ENCODE measurements at places on chromosomes 7 and 10.
A peak's percentile ranks its signal among the peaks of the same experiment; 100 is the strongest.

- peak; percentile 80 for DNase-seq
Observed at GRCh38 chr10:124000792-124001201, 92.6 kb downstream of the CHST15 start.

- DNase-seq = no peak
Observed at GRCh38 chr10:8229153-8229552, 174.7 kb downstream of the GATA3 start.

- DNase-seq = no peak
Observed at GRCh38 chr10:131272897-131273451, 38.5 kb downstream of the TCERG1L start.

GRCh38 chr10:74923556-74923955, 97.2 kb downstream of the KAT6B start:
- DNase-seq = no peak

GRCh38 chr10:95404462-95404858, 113.7 kb upstream of the PDLIM1 start:
- DNase-seq = no peak

DNA sequence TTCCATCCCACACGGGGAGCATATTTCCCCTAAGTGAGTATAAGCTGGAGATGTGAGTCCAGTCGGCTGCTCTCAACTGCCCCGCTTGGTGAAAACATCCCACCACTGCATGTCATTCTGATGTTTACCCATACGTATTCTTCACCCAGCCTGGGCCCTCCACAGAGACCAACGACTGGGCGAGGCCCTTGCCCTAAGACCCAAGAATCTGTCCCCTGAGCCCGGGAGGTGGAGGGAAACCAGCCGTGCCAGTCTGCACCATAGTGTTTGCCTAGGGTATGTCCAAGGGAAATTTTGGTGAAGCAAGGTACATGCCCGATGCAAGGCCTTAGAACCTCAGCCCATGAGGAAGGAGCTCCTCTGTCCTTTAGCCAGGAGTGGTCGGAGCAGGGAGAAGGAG, 67.9 kb downstream of the RGS10 start:
- DNase-seq = no peak

GRCh38 chr7:116786791-116787443, 75.5 kb upstream of the CAPZA2 start:
- peak; percentile 81 for DNase-seq

DNA sequence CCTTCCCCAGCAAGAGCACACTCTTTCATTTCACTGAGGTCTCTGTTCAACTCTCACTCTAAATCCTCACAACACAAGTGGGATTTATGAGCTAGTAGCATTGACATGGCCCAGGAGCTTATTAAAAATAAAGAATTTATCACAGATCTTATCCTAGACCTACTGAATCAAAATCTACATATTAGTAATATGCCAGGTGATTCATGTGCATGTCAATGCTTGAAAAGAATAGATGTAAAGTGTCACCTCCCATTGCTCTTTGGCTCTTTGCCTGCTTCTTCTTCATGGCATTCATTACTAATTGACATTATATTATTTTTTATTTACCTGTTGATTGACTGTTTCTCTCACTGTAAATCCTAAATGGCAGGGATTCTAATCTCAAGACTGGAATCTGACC, 459.2 kb upstream of the LRRTM3 start:
- no peak for DNase-seq
